ENCODE measurements at places on chromosomes 6 and 20.
A peak's percentile ranks its signal among the peaks of the same experiment; 100 is the strongest.

- DNase-seq: no peak
Observed at GRCh38 chr6:113629975-113630737, 227.0 kb upstream of the MARCKS start.

DNA sequence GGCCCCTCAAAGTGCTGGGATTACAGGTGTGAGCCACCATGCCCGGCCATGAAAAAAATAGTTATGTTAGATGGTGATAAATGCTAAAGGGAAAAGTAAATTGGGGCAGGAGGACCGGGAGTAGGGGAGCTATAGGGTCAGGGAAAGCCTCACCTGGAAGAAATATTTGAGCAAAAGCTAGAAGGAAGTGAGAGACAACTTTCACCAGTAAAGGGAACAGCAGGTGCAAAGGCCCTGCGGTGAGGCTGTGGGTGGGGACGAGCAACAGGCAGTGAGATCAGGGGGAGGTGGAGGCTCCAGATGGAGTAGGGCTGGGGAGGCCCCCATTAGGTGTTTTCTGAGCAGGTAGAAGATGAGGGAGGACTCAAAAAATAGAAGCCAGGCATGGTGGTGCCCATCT lies 16.0 kb downstream of the BCAS4 start:
- DNase-seq: no peak

GRCh38 chr6:132907914-132908313 lies 93.5 kb downstream of the RPS12 start:
- DNase-seq: no peak

DNA sequence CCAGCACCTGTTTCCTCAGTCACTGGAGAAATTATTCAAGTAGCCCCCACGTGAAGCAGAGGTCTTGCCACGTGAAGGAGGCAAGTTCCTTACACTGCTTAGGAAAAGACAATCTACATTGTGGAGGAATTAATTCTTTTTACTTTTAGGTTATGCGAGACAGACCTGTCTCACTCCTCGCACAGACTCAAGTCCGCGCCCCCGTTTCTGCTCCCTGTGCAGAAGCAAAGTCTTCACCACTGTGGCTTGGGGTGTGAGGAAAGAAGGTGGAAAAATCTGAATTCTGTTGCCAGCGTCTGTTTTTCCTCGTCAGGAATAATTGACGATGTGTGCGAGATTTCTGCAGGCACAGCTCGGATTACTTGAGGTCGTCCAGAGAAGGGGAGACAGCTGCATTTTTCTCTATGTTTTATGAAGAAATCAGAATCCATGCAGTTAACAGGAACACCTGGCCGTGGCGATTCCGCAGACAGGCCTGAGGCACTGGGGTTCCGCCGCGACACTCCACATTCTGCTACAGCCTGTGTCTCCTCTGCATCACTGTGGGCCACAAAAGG lies 185.1 kb downstream of the SMOC2 start:
- no peak for DNase-seq

- no peak for DNase-seq
Observed at GRCh38 chr6:21371676-21372171, 221.8 kb upstream of the SOX4 start.

GRCh38 chr6:167510648-167511047 lies 185.8 kb downstream of the TTLL2 start:
- no peak for DNase-seq

DNA sequence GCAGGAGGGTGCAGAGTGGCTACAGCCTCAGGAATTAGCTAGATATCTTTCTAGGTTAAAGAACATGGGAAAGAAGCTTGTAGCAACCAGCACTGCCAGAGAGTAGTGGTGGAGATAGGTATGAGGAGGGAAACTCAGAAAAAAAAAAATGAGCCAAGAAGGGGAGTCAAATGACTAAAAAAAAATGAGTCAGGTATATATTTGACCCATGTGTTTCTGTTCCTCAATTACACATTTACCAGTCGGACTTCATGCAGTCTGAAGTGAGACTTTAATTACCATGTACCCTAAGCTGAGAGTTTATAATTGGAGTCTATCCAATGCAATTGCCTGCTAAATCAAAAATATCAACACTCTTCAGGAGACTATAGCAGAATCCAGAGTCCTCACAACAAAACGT lies 964.6 kb downstream of the HACE1 start:
- no peak for DNase-seq

- no peak for DNase-seq
Observed at GRCh38 chr6:149216459-149216858, 101.1 kb upstream of the TAB2 start.

DNA sequence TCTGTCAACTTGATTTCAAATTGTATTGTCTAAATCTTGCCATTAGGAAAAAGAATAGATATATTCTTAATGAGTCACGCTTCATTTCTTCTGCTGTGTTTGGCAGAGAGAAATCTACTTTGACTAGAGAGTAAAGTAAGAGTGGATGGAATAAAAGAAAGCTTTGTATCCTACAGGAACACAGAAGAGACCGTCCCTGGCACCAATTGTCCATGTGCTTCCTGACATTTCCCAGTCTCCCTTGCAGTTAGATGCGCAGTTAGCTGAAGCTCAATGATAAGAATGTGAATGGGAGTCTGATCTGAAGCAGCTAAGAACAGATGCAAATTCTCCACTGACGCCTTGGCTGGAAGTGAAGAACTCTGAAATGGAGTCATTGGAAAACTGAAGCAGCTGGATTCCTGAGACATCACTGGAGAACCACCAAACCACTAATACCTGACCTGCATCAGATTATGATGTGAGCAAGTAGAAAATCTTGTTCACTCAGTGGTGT lies 528.2 kb upstream of the MARCKS start:
- DNase-seq: no peak

DNA sequence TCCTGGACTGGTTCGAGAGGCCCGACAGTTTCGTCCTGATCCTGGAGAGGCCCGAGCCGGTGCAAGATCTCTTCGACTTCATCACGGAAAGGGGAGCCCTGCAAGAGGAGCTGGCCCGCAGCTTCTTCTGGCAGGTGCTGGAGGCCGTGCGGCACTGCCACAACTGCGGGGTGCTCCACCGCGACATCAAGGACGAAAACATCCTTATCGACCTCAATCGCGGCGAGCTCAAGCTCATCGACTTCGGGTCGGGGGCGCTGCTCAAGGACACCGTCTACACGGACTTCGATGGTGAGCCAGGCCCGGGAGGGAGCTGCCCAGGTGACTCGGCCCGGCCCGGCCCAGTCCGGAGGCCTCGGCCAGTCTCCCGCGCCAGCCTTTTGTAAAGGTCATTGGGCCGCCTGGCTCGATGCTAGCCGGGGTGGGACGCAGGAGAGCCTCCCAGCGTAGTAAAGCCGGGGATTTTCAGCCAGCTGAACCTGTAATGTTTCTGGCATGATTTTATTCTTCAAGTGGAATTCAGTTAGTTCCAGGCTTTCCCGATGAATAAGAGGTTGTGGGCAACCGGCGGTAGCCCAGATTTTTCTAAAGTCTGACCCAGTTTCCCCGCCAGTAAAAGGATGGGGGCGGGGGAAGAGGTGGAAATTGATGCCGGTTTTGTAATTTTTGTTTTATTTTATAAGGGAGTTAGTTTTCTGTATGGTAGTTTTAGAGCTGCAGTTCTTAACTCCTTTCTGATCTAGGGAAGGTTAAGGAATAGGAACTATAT lies 1.4 kb downstream of the PIM1 start:
- DNase-seq: no peak

DNA sequence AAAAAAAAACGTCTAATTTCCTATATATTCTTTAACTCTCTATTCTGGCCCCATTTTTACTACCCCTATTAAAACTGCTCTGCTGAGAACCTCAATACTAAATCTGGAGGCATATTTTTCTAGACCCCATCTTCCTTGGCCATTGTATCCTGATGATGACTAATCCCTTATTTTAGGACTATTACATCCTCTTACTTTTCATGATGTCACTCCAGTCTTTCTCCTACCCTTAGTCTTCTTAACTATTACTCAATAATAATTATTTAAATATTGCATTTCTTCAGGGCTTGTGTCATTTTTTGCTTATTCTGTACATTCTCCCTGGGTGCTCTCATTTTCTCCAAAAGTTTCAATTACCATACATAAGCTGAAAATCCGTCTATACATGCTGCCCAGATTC lies 6.4 kb downstream of the FBXO30 start:
- no peak for DNase-seq

GRCh38 chr6:136975089-136975715 lies 53.1 kb downstream of the SLC35D3 start:
- no peak for DNase-seq

DNA sequence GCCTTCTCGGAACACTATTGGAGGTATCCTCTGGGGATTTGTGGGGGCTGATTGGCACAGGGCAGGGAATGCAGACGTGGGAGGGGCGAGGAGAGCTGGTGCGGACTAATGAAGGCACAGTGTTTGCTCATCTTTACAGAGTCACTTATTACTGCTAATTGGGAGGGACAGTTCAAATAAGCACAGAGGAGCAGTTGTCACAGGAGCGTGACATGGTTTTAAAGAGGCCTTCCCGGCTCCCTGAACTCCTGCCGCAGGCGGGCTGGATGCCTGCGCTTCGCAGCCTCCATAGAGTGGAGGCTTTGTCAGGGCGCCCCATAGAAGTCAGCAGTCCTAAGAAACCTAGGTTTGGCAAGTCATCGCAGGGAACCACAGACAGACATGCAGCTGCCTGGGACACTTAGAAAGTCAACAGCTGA lies 149.6 kb downstream of the LINC00237 start:
- DNase-seq: no peak

DNA sequence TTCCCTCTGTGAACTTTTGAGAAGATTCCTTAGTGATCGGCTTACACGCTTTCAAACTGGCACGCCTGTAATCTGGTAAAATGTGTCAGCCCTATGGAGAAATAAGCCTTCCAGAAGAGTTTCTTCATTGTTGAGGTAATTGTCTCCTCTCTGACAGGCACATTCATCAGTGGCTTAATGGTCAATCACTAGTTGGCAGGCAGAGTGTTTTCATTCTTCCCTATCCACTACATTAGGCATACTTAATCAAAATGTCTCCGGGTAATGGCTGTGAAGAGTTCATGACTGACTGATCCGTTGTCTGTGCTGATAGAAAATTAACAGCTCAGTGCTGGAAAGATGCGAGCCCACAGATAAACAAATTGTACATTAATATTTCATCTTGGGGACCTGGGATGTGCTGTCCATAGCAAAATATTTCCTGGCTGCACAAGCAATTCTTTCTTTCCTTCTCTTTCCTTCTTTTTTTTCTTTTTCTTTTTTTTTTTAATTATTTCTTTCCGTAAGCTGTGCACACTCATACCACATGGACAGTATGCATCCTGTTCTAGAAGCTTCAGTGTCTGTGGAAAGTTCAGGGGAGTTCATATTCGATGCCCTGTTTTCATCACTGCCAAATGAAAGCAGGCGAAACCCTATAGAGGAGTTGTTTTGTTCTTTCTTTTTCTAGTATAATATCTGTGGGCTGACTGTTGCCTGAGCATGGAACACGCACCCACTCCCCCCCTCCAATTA lies 31.4 kb downstream of the TSHZ2 start:
- no peak for DNase-seq

- DNase-seq: peak; percentile 14
Observed at GRCh38 chr6:7243179-7243981, 69.6 kb downstream of the SSR1 start.

- DNase-seq: no peak
Observed at GRCh38 chr6:21091411-21091810, 502.1 kb upstream of the SOX4 start.

DNA sequence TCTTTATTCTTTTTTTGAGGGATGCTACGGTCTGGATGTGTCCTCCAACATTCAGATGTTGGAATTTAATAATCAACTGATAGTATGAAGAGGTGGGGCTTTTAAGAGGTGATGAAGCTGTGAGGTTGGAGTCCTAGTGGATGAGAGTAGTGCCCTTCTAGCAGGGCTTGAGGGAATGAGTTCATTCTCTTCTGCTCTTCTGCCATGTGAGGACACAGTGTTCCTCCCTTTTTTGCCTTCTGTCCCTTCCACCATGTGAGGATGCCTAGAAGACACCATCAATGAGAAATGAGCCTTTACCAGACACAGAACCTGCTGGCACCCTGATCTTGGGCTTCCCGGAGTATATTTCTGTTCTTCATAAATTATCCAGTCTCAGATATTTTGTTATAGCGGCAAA lies 82.1 kb upstream of the MLIP start:
- DNase-seq: no peak

DNA sequence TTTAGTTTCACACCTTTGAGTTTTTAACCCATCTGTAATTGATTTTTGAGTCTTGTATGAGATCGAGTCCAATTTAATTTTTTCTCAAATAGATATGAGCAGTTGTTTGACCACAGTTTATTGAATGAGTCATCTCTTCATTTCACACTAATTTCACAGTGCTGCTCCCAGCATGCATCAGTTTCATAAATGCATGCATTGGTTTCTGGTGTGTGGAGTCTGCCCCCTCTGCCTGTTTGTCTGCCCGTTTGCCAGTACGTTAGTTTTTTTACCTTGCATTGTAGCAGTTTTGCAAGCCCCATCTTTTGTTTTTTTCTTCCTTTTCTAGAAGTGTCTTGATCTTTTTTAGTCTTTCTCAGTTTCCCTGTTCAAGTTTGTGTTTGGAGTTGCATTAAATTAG lies 11.9 kb downstream of the SLX4IP start:
- peak; percentile 15 for DNase-seq

- DNase-seq: no peak
Observed at GRCh38 chr6:85568411-85568810, 25.2 kb downstream of the SNX14 start.

- DNase-seq: no peak
Observed at GRCh38 chr6:45625191-45625664, 247.5 kb upstream of the SUPT3H start.

GRCh38 chr6:40328986-40329545 lies 258.1 kb downstream of the LRFN2 start:
- DNase-seq: no peak

GRCh38 chr6:154202958-154203357 lies 153.6 kb downstream of the IPCEF1 start:
- DNase-seq: no peak

DNA sequence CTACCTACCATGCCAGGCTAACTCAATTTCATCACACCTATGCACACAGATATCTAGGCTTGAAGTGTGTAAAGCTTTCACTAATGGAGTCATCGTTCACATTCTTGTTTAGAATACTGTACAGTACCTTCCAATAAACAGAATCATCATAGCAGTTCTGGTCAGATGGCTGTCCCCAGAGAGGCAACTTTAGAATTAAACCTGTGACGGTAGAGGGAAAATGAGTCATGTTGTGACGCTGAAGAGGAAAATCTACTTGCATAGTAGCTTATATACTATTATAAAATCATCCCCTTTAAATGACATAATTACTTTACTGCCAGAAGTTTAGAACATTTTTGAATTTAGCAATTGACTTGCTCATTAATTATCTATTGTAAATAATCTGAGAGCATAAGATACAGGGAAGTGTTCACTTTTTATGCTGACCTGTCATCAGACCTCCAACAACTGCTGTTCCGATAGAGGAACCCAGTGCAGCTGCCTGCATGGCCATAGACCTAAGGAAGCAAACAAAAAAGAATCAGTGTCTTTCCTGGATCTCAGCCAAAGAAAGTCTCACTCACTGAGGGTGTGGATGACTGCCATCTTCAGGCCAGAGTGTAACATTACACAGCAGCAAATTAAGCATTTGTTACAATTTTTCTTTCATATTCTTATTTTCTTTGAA lies 29.8 kb downstream of the RHAG start:
- no peak for DNase-seq

- DNase-seq: no peak
Observed at GRCh38 chr6:149905911-149906371, 8.0 kb upstream of the RAET1E start.

GRCh38 chr6:56685102-56685733 lies 42.5 kb upstream of the DST start:
- no peak for DNase-seq

GRCh38 chr20:16007164-16007563 lies 566.1 kb downstream of the KIF16B start:
- no peak for DNase-seq

GRCh38 chr6:153099636-153100035 lies 31.4 kb downstream of the RGS17 start:
- DNase-seq: no peak

GRCh38 chr20:11728937-11729336 lies 188.8 kb upstream of the BTBD3 start:
- DNase-seq: no peak

Data from CD4-positive, alpha-beta T cell (primary cell).